NCI-H1105 (cell line): ENCODE measurements at places on chromosomes 13 and 19.

DNA sequence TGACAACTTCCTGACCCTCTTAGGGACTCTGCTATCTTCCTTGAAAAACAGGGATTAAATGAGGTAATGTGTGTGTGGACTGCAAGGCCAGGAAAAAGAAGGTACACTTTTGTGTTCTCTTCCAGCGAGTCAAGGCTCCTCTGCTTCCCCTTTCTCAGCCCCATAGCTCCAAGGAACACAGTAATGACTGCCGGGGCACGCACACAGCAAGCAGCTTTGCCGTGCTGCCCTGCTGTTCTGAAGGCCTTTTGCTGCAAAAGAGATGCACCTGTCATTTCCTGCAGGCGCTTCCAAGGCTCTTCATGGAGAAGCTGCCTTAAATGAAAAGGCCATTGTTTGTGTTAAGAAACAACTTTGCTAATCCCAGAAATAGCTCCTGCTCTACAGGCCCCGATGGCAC lies 84.6 kb downstream of the CYSLTR2 start:
- DNase-seq, result no peak

- no peak for DNase-seq
These were observed 63.1 kb downstream of the AP1M1 start for GRCh38 chr19:16260812-16261161.

GRCh38 chr13:107753291-107753690 lies 462.0 kb downstream of the LIG4 start:
- DNase-seq, result no peak

- no peak for DNase-seq
These were observed 64.4 kb downstream of the RASA3 start for GRCh38 chr13:114067886-114068651.

GRCh38 chr19:11337080-11337479 lies 2.4 kb downstream of the RAB3D start:
- DNase-seq, result no peak

DNA sequence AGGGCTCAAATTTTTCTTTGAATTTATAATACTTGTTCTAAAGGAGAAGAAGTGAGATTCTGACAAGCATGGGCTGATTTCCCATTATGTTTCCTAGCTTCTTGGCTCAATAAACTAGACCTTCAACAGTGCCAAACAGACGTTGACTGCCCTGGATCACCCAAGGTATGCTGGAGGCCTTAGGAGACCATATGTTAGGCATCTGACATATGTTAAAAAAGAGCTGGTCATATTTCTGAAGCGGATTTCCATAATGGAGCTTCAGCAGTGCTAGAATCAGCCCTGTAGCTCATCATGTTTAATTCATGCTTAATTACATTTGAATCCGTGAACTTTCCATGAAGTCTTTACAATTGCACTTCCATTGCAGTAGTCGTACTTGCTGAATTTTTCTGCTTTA lies 653.3 kb downstream of the DIAPH3 start:
- DNase-seq, result no peak

- no peak for DNase-seq
These were observed 11.0 kb downstream of the FRY start for GRCh38 chr13:32042551-32042950.
